Ovary (tissue), 10 donors: ENCODE measurements at places on chromosomes 4 and X. TPM values are rescaled to one million over a fixed set of nuclear protein-coding genes. Genes with fewer than 3 reads are reported as not detected.

Gene SYTL5
- total RNA-seq = 0.10 TPM

Gene SRP72
- 50.8 TPM for total RNA-seq

Gene MAPK10
- total RNA-seq = 41.6 TPM

Gene AVPR2
- 0.34 TPM for total RNA-seq

Gene CCNG2
- total RNA-seq = 25.4 TPM

Gene C4orf50
- 0.11 TPM for total RNA-seq

DNA sequence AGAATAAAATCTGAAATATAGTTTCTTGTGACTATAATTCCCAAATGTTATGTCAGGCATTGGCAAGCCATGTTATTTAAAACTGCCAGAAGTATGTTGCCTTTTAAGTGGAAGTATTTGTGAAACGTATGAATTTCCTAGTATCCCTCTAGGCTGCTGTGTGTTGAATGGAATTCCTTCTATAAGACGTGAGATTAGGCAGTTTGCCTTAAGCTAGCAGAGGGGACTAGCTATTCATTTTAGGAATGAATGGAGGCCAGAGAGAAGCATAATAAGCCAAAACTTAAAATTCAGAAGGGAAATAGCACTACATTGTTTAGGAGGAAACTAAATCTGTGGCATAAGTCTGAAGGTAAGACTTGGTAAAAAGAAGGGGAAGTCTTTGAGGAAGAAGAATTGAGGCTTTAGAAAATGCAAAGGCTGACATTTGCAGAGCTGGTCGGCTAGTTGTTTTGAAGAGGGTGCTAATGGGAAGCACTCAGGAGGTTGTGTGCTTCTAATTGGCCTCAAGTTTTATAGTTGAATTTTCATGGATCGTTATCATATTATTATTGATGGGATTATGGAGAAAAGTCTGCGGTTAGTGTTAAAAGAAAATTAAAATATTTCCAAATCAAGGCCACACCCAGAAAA lies 57.1 kb downstream of the TMEM131L start:
- no peak for DNase-seq

DNA sequence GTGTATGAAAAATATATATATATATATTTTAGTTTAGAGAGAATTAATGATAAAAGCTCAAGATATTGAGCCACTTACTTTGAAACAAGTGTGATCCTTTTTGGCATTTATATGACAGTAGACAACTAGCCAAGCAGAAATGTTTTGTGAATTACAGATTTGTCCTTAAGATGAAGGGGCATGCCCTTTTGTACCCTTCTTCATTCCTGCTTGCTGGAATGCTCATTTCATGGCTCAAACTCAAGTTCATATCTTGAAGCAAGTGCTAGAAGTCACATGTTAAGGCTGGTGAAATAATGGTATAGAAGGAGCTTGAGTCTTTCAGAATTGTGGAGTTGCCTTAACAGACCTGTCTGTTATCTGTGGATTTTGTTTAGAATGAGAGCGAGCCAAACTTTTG lies 203.0 kb downstream of the BMPR1B start:
- no peak for DNase-seq

- no peak for DNase-seq
These were observed 263.6 kb upstream of the CTSO start for GRCh38 chr4:156217236-156217635.

- DNase-seq = no peak
These were observed 18.2 kb downstream of the ELF4 start for GRCh38 chrX:130091980-130092522.
